Nucleus accumbens (tissue), 56 donors: ENCODE measurements at places on chromosomes 13 and 19.

- no peak for DNase-seq
Measured at GRCh38 chr13:53336441-53337160, 308.0 kb downstream of the OLFM4 start.

GRCh38 chr13:103931331-103931845 is 865.2 kb upstream of the SLC10A2 start:
- DNase-seq = no peak

DNA sequence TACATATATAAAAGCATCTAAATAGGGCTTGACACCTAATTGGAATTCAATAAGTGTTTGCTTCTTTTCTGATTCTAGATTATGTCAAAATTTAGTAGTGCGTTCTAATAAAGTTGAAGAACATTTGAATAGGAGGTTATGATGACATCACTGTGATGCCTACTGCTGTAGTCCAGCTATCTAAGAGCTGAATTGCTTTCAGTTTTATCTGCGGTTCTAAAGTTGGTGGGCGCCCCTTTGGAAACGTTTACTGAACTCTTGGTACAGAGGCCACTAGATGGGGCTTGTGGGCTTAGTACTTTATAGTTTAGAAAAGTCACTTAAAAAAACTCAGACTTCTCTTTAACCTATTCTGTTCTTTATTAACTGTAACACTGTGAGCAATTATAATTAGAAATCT is 776.9 kb downstream of the GPC5 start:
- DNase-seq = no peak

GRCh38 chr19:45152504-45153338 is 8.1 kb downstream of the NKPD1 start:
- no peak for DNase-seq

GRCh38 chr13:28607187-28607955 is 51.6 kb upstream of the POMP start:
- DNase-seq = no peak

- peak; percentile 90 for DNase-seq
Measured at GRCh38 chr19:892894-893689, at the start of the genes MED16 and RNU6-9. MED16 (minus strand) TSS chr19:893187; CDS start chr19:891131, 2,056 bp downstream. RNU6-9 (plus strand) TSS chr19:893484.

GRCh38 chr13:28478127-28478526 is 16.8 kb downstream of the FLT1 start:
- DNase-seq = no peak

DNA sequence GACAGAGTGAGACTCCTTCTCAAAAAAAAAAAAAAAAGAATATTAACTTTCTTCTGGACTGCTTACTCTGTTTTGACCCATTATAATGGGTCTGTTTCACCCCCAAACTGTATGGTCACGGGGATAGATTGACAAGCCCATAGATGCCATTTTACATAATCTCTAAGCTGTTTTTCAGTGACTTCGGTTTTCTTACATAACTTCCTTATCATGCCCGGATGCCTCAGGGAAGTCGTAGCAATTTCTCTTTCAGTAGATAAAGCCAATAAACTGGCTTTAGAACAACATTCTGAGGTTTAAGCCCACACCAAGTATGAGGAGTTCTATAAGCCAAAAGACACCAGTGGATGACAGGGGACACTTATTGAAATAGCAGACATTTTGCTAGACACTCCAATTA is 5.9 kb upstream of the ZNF254 start:
- no peak for DNase-seq

DNA sequence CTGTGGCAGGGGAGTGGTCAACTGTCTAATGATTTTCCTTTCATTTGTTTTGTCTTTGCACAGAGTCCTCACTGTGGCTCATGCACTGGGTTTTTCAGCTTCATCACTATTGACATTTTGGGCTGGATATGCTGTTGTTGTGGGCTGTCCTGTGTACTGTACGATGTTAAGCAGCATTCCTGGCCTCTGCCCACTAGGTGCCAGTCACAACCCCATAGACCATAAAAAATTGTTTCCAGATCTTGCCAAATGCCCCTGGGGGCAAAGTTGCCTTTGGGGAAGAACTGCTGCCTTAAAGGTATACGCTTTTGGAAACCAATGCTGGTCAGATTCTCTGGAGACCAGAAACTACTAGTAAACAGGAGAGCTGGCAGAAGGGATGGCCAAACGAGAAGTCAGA is 310.4 kb downstream of the SPRY2 start:
- DNase-seq = no peak

DNA sequence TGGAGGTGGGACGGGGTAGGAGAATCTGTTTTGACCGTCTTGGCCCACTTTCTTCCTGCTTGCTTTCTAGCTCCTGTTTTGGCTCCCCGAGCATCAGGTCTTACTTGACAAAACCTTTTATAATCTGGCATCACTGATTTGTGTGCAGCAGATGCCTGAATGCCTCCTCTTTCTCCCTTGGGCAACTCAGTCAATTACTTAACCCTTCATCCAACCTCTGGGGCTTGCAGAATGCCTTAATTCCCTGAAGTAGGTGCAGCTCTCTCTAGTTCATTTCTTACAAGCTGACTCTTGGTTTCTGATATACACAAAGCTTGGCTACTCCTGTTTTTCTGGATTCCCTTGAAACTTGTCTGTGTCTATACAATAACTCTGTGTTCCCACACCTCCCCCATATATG is 5.7 kb upstream of the NUP58 start:
- no peak for DNase-seq

- no peak for DNase-seq
Measured at GRCh38 chr19:32268381-32268780, 77.0 kb upstream of the ZNF507 start.

- DNase-seq = no peak
Measured at GRCh38 chr13:41419206-41419605, 38.1 kb upstream of the RGCC start.

- no peak for DNase-seq
Measured at GRCh38 chr13:110629735-110630134, 14.4 kb downstream of the NAXD start.

GRCh38 chr13:74868049-74868448 is 613.9 kb downstream of the TBC1D4 start:
- DNase-seq = no peak

DNA sequence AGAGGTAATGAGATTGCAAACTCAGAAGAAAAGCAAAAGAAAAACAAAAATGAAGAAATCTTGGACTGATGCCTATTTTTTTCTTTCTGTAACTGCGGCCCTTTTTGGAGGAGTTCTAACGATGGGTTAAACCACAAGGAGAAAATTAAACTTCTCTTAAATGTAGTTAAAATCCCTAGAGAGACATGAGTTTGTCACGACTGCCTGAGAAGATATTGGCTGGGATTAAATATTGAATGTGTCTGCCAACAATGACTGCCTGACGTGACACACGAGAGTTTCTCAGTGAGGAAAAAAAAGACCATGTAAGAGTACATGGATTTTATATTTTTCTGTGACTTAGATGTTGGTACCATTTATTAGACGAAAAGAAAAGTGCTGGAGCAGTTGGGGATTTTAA is 1013.4 kb downstream of the PCDH9 start:
- no peak for DNase-seq
